ENCODE measurements at places on chromosomes 2 and 18. TPM values are rescaled to one million over a fixed set of nuclear protein-coding genes. Genes with fewer than 3 reads are reported as not detected.

EFHD1 gene
- 1.00 TPM for total RNA-seq

FRZB gene
- 10.2 TPM for total RNA-seq

GCKR gene
- total RNA-seq, result 0.54 TPM

ANKRD30B gene
- total RNA-seq, result 3.0 TPM

TRPM8 gene
- total RNA-seq, result 0.54 TPM

THSD7B gene
- total RNA-seq, result 47.1 TPM

HOXD8 gene
- total RNA-seq, result not detected

DNA sequence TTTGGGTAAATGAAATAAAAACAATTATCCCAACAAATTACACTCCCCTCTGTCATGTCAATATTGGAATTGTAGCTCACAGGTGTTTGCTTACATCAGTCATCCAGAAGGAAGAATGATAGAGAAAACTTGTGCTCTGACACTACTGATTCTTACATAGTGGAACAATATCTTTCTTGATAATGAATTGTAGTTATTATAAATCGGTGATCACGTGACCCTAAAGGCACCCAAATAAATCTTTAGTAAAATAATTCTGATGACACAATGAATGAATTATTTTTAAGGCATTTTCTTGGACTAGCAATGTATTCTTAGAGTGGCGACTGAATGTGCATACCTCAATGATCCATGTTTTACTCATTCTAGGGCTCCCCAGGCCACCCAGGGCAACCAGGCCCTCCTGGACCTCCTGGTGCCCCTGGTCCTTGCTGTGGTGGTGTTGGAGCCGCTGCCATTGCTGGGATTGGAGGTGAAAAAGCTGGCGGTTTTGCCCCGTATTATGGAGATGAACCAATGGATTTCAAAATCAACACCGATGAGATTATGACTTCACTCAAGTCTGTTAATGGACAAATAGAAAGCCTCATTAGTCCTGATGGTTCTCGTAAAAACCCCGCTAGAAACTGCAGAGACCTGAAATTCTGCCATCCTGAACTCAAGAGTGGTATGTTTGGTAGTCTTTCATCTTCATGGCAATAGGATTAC is 34.5 kb downstream of the COL3A1 start:
- DNase-seq, result no peak

GRCh38 chr2:190860985-190861680 is 19.5 kb upstream of the GLS start:
- no peak for DNase-seq

DNA sequence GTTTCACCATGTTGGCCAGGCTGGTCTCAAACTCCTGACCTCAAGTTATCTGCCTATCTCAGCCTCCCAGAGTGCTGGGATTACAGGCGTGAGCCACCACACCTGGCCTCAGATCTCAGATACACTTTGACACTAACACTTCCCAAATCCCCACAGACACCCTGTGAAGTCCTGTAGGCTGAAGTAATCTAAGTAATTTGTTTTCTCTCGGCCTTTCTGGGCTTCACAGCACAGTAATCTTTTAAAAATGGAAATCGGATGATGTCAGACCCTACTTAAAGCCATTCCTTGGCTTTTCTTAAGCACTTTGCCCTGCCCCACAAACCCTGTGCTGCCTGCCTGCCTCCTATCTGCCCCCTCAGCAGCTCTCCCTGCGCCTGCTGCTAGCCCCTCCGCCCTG is 16.2 kb downstream of the ATIC start:
- no peak for DNase-seq

DNA sequence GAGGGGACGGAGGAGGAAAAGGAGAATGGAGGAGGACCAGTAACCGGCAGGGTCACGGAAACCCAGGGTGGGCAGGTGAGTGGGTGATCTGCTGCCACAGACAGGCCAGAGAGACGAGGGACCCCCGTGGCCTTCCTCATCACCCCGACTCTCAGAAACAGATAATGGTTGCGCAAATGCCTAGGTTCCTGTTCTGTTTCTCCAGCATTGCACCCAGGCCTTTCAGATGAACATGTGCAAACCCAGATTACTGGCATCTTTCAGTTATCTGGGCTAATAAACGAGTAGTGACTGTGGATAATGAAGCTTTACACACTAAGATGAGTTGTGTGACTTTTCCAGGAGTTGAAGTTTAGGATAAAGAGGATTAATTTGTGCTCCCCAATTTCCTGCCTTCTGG is 46.5 kb downstream of the TET3 start:
- DNase-seq, result no peak

DNA sequence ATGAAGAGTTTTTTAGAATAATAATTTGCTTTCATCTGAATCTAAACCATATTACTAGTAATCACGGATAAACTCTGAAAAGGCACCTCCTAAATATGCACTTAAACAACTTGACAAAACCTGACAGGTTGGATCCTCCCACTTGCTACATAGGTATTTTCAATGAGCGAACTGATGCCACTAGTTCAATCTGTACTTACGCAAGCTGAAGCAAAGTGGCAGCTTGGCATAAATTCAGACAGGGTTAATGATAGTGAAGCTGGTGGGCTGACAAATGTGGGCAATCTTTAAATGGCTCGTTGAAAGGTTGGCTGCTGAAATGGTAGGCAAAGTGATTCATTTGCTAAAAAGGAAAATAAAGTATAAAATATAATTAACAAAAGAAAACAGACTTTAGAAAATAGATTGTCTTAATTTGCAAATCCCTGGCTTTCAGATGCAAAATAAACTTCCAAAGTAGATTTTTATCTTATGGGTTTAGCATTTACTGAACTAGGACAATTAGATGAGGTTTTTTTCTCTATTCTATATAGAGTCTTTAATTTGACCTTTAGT is 1713.5 kb upstream of the SLC39A10 start:
- DNase-seq, result no peak

DNA sequence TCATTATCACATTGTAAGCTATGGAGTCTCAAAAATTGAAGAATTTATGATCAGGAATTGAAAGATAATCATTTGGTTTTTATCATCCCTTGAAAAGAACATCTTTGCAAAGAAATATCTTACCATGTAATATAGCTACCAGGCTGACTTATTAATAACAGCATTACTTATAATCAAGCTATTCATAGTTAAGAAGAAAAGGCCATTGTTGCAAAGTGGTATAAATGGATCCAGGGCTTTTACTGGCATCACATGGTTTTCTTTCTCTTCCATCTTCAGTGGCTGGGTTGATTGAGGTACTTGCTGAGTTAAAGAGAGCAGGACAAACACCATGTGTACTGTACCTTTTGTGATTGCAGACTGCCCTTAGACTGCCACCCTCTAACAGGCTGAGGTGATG is 39.6 kb downstream of the MFSD6 start:
- no peak for DNase-seq

DNA sequence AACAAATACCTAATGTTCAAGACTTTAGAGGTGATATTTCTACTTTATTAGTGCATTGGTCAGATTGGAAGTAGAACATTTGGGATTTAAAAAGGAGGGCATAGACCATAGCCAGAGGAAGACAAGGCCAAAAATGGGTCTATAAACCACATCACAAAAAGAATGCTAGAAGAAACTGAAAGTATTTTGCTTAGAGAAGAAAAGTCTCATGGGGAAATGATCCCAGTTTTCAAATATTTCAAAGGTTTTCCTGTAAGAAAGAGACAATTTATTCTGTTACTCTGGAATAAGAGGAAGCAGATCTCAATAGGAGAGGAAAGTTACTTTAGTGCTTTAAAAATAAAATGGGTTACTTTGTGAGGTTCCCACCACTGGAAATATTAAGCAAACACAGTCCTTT is 341.4 kb downstream of the TNS1 start:
- no peak for DNase-seq

- DNase-seq, result no peak
These were observed 121.5 kb upstream of the LTBP1 start for GRCh38 chr2:32825291-32825712.

DNA sequence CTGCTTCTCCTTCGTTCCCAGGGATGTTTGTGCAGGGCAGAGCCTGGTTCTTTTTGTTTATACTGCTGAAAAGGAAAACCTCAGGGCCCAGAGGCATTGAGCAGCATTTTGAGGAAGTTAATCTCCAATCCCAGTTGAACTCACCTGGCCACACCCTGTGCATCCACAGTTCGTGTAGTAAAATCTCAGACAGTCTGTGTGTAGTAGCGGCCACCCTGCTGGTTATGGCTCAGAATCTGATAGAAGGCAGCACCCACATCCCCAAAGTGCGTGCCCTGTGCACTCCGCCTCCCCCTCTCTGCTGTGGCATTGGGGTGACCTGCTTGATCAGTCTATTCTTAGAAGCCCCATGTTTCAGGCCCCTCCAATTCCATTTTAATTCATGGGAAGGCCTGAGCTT is 10.9 kb downstream of the TRIB2 start:
- DNase-seq, result no peak

- no peak for DNase-seq
These were observed 87.3 kb upstream of the LCLAT1 start for GRCh38 chr2:30359644-30360167.

GRCh38 chr2:89780318-89780717 is 1088.8 kb downstream of the RPIA start:
- DNase-seq, result no peak

DNA sequence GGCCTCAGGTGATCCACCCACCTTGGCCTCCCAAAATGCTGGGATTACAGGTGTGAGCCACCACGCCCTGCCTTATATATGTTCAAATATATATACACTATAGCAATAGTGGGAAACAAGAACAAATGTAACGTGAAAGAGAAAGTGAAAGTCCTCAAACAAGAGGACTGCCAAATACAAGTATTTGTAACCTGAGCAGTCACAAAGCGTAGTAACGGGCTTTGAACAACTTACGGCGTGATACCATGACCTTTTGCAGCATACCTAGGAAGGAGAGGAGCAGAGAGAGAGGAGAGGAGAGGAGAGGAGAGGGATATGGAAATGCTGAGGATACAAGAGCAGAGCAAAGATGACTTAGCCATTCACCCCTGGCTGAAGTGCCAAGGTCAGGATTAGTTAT is 113.8 kb upstream of the RGPD4 start:
- DNase-seq, result no peak

DNA sequence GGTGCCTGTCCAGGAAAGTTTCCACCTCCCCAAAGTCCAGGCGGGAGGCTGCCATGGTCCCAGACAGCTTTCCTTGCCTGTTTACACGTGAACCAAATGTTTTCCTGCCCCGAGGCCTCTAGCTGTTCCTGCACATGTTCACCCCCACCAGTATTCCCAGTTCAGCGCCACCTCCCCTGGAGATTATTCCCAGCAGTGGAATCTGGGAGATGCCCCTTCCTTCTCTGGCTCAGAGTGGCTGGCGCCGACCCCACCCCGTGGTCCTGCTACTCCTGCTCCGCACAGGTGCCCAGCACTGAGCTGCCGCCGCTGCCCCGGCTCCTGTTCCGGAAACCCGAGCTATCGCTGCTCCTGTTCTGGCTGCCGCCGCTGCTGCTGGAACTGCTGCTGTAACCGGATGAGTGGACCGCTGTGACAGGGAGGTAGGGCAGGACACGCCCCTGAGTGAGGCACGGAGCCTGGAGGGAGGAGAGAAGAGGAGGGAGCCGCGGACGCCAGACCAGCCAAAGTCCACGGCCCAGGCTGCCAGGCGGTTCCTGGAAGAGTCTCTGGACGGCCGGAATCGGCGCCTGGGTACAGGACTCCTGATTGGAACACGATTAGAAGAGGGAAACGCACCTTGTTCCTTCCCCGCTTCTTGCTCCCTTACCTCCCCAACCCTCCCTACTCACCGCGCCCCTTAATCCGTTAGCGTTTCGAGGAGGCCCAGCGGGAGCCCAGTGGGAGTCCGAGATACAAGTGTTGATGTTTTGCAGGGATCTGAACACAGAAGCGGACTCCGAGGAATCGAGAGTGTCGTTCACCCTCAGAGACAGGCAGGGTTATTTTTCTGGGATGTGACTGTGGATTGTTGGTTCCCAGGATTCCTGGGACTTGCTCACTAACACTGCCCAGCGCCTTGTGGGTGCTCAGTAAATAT is at the start of gene PDE11A:
PDE11A (minus strand) TSS at position 395 of the 919 bp plus-strand sequence; CDS start at position 55, 340 bp downstream.
- DNase-seq, result no peak

DNA sequence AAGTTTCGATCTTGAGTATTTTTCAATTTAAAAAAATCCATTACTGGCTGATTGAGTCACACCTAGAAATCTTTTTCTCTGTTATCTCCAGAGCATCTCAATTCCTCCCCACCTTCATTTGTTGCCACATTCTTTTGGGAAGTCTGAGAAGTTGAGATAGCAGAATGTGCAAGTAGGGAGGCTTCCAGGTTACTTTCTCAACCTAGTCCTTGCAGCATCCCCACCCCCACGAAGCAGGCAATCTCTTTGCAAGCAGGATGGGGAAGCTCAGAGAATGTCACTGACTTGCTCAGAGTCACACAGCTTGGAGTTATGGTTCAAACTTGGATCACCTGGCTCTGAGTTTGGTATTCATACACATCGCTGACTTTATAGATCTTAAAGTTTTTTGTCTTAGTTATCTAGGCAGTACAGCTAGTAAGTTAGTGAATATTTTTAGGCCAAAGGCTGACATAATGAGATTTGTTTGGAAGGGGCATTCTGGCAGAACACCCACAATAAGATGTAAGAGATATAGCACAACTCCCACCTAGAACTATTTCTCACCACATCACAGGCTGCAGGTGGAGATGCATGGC is 25.9 kb upstream of the LCLAT1 start:
- DNase-seq, result no peak

DNA sequence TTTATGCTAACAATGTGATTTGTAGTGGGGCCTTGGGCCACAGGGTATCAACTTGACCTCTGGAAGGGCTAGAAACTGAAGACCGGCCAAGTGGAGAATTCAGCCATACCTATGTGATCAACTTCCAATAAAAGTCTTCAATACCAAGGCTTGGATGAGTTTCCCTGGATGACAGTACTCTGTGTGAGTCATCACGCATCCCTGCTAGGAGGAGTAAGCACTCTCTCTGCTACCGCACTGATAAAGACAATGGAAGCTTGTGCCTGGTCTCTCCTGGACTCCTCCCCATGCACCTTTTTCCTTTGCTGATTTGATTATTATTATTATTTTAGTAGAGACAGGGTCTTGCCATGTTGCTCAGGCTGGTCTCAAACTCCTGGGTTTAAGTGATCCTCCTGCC is 58.1 kb downstream of the SKA1 start:
- no peak for DNase-seq

DNA sequence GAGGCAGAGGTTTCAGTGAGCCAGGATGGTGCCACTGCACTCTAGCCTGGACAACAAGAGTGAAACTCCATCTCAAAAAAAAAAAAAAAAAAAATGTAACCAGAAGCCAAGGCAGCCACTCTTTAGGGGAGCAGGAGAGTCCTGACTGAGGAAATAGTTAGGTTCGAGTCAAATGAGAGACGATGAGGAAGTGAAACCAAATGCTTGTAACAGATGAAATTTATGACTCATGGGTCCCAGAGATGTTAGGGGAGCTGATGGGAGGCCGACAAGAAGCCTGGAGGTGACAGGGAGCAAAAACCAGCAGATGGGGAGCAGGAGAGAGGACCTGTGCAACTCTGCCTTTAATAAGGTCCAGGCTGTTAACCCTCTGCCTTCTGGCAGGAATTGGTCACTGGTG is 756.1 kb upstream of the DDX18 start:
- DNase-seq, result no peak
